Uterine smooth muscle cell (primary cell): ENCODE measurements at places on chromosomes 5 and 9. TPM values are rescaled to one million over a fixed set of nuclear protein-coding genes. Genes with fewer than 3 reads are reported as not detected.

POU5F2 gene
- total RNA-seq, result 1.00 and 1.4 TPM in 2 replicates

STK32A gene
- total RNA-seq, result 0.22 and 1.2 TPM in 2 replicates

SLC25A2 gene
- 0.50 and 0.66 TPM in 2 replicates for total RNA-seq

SOHLH1 gene
- not detected in 2 replicates for total RNA-seq

FBXL7 gene
- 3.0 and 4.2 TPM in 2 replicates for total RNA-seq

GALNT12 gene
- total RNA-seq, result 69.5 and 98.7 TPM in 2 replicates

CCL28 gene
- 1.5 and 3.9 TPM in 2 replicates for total RNA-seq

PCDHGA1 gene
- 0.22 and 0.62 TPM in 2 replicates for total RNA-seq

NUTM2F gene
- total RNA-seq, result not detected in 2 replicates

SHC3 gene
- 10.2 and 25.5 TPM in 2 replicates for total RNA-seq

SLC30A5 gene
- total RNA-seq, result 66.1 and 78.7 TPM in 2 replicates

LECT2 gene
- total RNA-seq, result not detected in 2 replicates

RELL2 gene
- 4.9 TPM in 2 replicates for total RNA-seq
